ENCODE measurements at places on chromosomes 2 and 18.

- peak; percentile 98 for DNase-seq
Measured at GRCh38 chr2:120223034-120223912, at the start of gene TMEM185B. TSS of gene TMEM185B (minus strand) at chr2:120223400. CDS start at chr2:120222976, 424 bp downstream.

DNA sequence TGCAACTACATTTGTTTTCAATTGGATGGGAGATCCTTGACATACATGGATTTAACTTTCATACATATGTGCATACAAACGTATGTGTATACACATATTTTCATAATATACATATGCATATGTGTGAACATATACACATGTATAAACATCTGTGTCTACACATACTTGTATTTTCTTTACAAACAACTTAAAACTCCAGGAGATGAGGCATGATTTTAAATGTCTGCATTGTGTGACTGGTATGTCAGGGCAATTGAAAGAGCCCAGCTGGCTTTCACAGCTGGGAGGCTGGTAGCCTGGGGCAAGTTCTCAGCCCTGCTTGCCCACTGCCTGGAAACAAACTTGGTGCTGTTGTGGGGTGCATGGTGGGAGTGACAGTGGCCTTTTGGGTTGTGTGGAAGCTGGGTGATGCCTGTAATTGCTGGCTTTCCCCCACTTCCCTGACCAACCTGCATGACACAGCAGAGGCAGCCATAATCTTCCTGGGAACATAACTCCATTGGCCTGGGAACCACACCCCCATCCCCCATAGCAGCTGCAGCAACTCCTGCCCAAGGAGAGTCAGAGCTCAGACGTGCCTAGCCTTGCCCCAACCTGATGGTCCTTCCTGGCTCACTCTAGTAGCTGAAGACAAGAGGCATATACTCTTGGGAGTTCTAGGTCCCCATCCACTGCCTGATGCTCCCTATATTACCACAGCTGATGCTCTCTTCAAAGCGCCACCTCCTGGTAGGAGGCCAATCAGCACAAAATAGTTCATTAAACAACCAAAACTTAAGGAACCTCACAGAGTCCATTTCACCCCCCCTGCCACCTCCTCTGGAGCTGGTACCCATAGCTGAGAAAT is 158.3 kb downstream of the CERS6 start:
- no peak for DNase-seq

DNA sequence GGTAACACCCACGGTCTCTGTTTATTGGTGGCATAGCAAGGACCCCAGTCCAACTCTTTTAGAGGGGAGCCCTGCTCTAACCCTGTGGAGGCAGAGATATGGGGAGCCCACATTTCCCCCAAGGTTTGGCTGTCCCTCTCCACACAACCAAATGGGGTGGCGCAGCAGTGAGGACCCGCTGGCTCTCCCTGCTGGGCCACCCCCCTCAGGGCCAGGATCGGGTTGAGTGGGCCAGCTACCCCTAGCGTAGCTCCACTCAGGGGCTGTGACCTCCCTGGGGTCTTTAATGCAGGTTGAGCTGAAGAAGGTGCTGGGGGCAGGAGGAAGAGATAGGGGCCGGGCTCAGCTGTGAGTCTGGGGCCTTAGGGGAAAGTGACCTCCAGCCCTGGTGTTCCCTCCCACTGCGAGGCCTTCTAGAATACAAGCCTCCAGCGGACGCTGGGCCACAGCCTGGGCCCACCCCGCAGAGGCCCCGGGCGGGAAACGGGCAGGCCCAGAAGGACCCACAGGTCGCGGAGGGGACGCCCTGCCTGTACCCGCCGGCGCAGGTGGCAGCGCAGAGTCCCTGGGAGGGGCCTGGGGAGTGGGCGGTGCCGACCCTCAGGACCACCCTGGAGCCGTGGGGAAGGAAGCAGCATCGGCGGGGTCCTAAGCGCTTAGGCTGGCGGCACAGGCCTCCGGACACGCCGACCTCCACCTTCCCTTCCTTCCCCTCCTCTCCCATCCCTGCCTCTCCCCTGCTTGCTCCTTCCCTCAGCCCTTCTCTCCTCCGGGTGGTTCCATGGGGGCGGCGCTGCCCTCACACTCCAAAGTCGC is 9.6 kb downstream of the CROCC2 start:
- DNase-seq = no peak

DNA sequence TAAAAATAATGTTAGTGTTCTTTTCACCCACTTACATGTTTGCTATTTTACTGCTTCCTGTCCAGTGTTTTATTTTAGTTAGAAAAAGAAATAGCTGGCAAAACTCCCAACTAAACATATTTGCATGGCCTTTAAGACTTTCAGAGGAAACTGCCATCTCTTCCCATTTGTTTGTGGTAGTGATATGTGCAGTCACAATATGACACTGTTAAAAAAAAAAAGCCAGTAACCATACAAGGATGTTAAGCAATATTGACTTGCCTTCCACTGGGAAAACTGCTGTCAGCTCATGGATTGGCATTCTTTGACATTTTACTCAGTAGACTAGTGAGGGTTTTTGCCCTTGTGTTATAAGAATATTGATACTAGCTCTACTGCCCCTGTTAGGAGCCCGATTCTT is 29.1 kb downstream of the XIRP2 start:
- DNase-seq = no peak

DNA sequence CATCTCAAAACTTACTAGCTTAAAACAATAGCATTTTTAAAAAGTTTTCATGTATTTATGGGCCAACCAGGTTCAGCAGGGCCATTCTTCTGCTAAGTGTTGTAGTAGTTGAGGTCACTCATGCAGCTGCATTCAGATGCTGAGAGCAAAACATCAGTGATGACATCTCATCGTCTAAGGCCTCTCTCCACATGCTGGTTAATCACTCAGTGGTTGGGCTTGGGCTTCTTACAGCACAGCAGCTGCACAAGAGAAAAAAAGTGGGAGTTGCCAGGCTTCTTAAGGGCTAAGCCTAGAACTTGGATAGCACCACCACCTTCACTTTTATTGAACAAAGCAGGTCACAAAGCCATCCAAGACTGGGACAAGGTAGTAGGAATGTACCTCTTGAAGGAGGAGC is 190.3 kb downstream of the IRS1 start:
- no peak for DNase-seq

DNA sequence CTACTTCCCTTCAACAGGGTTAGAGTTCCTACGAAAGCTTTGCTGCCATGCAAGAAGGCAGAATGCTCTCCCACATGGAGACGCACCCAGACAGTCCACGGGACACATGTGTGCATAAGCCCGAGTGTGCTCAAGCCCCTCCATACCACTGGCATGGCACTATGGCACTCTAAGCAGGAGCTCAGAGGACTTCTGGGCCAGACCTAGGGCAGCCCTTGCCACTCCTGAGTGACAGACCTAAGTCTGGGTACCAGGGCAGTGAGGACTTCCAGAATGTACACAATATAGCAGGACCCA is 11.4 kb upstream of the ARID5A start:
- no peak for DNase-seq

- DNase-seq = peak; percentile 64
Measured at GRCh38 chr18:63342206-63342605, 22.6 kb upstream of the BCL2 start.

DNA sequence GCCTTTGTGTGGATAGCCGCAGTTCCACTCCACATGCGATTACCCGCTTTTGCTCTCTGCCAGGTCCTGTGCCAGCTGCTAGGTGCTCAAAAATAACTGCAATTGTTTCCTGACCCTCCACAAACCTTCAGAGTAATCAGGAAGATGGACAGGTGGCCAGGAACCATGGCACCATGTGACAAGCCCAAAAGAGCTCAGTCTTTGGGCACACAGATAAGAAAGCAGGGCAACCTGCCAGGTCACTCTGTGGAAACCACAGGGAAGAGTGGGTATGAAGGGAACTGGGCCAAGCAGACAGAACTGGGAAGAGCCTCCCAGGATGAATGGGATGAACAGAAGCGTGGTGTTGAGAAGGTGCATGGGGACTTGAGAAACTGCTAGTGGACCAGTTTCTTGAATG is 79.4 kb upstream of the AGAP1 start:
- DNase-seq = no peak

GRCh38 chr18:7608781-7609201 is 41.7 kb downstream of the PTPRM start:
- no peak for DNase-seq

All from GM20000 (cell line).